ENCODE measurements at places on chromosomes 12 and 14. TPM values are rescaled to one million over a fixed set of nuclear protein-coding genes. Genes with fewer than 3 reads are reported as not detected.

Gene ALKBH2
- 36.8 TPM for total RNA-seq

Gene KCNC2
- not detected for total RNA-seq

Gene TESPA1
- not detected for total RNA-seq

Gene C12orf54
- total RNA-seq: not detected

Gene LRRIQ1
- total RNA-seq: 2.3 TPM

Gene OASL
- total RNA-seq: 1.4 TPM

Gene MANSC4
- not detected for total RNA-seq

Gene BBOF1
- total RNA-seq: 9.2 TPM

Gene MMP19
- total RNA-seq: 0.08 TPM

Gene TMED10
- 309 TPM for total RNA-seq

Gene HOXC12
- total RNA-seq: not detected

Gene LTBR
- 219 TPM for total RNA-seq

Gene TBX5
- not detected for total RNA-seq

Gene FAM181A
- not detected for total RNA-seq

Gene EPYC
- total RNA-seq: not detected

Gene SLCO1B1
- not detected for total RNA-seq

Gene CLEC2D
- total RNA-seq: 10.1 TPM

Gene RNU4-1
- not detected for total RNA-seq

Gene TROAP
- total RNA-seq: 10.3 TPM

Gene EXOC3L4
- total RNA-seq: 0.46 TPM

Gene WIF1
- not detected for total RNA-seq

Data from kidney epithelial cell (primary cell).